Panc1 (cell line): ENCODE measurements at places on chromosomes 4 and X. TPM values are rescaled to one million over a fixed set of nuclear protein-coding genes. Genes with fewer than 3 reads are reported as not detected.

SPON2 gene
- total RNA-seq = 1.8 TPM

GRCh38 chr4:55158957-55159356 lies 33.6 kb upstream of the KDR start:
- H3K27ac ChIP-seq = no peak overlapping the region
- no peaks in the 10 kb centered on the region for H3K4me1 ChIP-seq
- no peak for DNase-seq
- no peaks in the 10 kb centered on the region for H3K36me3 ChIP-seq
- H3K27me3 ChIP-seq = no peaks in the 10 kb centered on the region

CT45A8 gene
- total RNA-seq = not detected

GRCh38 chr4:104404361-104404760 lies 90.3 kb downstream of the CXXC4 start:
- no peaks in the 10 kb centered on the region for H3K36me3 ChIP-seq
- H3K27ac ChIP-seq = no peak overlapping the region
- H3K27me3 ChIP-seq = no peaks in the 10 kb centered on the region
- no peak for DNase-seq
